NCI-H1092 treated with DMSO at 0.1 percent for 48 hours (cell line): ENCODE measurements at places on chromosomes 2 and 18.

GRCh38 chr2:131036696-131037397 is 56.4 kb downstream of the FAM168B start:
- no peak for DNase-seq

DNA sequence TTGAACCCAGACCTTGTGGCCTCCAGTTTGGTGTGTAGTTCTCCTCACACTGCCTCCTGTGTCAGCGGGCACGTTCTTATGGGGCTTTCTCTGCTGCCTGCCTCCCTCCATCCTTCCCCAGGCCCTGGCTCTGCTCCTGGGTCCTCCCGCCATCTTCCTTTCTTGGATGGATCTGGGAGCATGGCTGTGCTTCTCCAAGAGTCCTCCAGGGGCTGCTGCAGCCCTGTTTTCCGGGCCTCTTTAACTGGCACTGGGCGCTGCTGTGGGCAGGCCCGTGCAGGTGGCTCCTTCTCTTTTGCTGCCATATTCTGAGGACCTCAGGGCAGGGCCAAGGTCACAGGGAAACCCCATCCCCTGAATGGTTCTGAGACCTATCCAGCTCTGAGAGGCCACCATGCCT is 17.8 kb downstream of the THNSL2 start:
- no peak for DNase-seq

- DNase-seq, result no peak
Observed at GRCh38 chr2:233059797-233060500, at the start of gene INPP5D. TSS of gene INPP5D (plus strand) at chr2:233060342. CDS start at chr2:233060479, 137 bp downstream.

GRCh38 chr2:177541258-177541991 is 148.9 kb downstream of the AGPS start:
- no peak for DNase-seq

GRCh38 chr2:239341146-239341732 is 59.6 kb downstream of the HDAC4 start:
- no peak for DNase-seq

DNA sequence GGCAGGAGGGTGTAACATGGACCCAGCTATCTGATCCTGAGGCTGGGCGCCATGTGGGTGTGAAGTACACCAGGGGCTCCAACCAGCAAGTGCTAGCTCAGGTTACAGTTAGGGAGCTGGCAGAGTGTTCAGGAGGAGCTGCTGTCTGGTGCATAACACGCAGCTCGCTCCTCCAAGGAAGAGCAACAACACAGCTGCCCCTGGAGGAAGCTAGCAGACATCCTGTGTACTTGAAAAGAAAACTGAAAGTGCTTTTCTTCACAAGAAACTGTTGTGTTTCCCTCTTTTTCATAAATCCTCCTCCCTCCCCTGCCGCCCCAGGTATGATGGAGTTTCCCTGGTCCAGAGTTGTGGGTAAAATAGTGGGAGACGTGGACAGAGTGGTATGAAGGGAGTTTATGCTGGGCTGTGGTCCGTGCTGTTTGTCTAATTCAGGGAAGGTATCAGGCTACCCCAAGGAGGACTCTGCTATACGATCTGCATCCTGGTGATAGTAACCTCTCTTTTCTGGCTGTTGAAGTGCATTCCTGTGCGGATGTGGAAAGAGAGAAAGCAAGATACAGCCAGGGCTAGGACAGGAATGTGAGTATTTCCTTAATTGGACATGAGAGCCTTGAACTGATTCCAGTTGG is 6.1 kb upstream of the LBH start:
- DNase-seq, result no peak

- peak; percentile 94 for DNase-seq
Observed at GRCh38 chr2:165469417-165469816, at the start of gene CSRNP3. TSS of gene CSRNP3 (plus strand) at chr2:165469698. CDS start at chr2:165595066, 125,368 bp downstream.

GRCh38 chr2:13581471-13581870 is 864.7 kb downstream of the TRIB2 start:
- no peak for DNase-seq

DNA sequence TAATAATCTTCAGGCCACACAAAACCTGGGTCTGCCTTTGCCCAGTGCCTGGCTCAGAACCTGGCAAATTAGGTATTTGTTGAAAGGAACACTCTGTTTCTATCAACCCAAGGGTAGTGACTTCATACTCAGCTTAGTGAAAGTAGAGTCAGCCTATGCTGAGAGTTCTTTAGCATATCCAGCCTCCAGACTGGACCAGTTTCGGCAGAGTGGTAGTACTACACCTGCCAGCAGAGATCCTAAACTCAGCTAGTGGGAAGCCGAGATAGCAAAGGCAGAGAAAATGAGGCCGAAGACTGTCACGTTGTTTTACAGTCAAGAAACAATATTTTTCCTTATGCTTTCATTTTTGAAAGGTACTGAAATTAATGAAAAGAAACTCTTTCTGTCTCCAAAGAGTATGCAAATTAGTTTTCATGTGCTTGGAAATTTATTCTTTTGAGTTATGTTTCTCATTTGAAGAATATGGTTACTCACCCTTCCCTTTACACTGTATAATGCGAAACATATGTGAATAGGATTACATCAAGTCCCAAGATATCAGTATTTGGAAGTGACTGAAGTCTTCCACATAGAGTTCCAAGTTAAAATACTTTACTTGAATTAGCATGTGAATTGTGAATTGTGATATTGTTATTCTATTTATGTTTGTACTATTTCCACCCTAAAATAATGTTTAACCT is 52.2 kb upstream of the UGP2 start:
- DNase-seq, result no peak

DNA sequence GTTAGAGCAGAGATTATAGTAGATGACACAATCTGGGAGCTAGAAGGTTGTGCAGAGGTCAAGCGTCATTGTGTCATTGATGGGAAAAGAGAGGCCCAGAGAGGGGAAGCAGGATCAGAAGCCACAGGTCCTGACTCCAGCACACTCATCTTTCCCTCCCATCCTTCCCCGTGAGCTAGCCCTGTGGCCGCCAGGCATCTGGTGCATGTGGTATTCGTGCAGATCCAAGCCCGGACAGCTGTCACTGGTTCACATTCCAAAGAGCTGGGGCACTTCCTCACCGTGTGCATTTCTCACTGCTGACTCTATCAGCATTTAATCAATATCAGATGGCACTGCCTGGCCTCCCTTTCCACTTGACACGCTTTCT is 94.1 kb upstream of the THOC1 start:
- no peak for DNase-seq
